ENCODE measurements at places on chromosomes 12 and 14.

GRCh38 chr14:52472728-52473127, 79.6 kb downstream of the TXNDC16 start:
- DNase-seq = no peak

DNA sequence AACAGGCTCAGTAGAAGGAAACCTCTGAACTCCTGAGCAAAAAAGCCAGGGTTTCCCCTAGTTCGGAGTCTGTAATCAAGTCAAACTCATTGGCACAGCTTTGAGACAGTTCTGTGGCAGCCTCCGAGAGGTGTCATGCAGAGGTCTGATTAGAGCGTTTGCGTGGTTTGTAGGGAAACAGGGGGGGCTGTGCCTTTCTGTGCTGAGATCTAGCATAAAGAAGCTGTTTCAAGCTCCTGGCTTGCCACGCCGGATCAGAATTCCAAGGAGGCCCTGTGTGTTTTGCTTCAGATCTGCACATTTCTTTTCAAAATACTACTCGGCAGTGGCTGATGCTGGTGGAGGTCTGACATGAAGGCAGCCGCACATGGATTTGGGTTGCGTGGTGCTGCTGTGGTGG, 1.7 kb downstream of the CABP1 start:
- DNase-seq = no peak

DNA sequence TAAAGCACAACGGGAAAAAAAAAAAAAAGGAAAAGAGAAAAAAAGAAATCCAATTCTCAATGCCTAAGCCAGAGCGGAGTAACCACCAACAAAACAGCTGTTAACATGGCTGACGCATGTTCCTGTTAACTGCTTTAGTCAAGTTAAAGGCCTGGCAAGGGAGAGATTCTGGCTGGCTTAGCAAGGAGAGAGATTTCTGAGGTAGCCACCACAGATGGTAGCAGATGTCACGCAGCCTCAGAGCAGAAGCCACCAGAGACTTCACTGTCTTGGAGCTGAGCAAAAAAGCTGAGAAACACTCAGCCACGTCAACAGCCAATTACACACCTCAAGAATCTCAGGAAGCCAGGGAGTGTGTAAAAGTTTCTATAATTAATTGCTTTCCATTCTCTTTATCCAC, 87.1 kb downstream of the TMCC3 start:
- DNase-seq = no peak

DNA sequence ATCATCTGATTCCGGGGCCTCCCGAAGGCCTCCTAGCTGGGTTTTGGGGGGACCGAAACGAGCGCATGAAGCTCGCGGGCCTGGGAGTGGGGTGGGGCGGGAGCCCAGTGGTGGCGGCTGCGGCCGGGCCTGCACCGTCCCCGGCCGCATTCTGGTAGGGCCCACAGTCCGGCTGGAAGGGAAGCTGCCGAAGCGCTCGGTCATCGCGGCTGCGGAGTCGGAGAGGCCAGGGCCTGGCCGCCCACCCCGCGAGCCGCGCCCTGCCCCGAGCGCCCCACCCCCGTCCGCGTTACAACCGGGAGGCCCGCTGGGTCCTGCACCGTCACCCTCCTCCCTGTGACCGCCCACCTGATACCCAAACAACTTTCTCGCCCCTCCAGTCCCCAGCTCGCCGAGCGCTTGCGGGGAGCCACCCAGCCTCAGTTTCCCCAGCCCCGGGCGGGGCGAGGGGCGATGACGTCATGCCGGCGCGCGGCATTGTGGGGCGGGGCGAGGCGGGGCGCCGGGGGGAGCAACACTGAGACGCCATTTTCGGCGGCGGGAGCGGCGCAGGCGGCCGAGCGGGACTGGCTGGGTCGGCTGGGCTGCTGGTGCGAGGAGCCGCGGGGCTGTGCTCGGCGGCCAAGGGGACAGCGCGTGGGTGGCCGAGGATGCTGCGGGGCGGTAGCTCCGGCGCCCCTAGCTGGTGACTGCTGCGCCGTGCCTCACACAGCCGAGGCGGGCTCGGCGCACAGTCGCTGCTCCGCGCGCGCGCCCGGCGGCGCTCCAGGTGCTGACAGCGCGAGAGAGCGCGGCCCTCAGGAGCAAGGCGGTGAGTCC, at the start of gene KLC1:
KLC1 (plus strand) TSS at position 528 of the 819 bp plus-strand sequence. CDS start 25,354 bp downstream, outside the sequence.
- peak; percentile 92 for DNase-seq

DNA sequence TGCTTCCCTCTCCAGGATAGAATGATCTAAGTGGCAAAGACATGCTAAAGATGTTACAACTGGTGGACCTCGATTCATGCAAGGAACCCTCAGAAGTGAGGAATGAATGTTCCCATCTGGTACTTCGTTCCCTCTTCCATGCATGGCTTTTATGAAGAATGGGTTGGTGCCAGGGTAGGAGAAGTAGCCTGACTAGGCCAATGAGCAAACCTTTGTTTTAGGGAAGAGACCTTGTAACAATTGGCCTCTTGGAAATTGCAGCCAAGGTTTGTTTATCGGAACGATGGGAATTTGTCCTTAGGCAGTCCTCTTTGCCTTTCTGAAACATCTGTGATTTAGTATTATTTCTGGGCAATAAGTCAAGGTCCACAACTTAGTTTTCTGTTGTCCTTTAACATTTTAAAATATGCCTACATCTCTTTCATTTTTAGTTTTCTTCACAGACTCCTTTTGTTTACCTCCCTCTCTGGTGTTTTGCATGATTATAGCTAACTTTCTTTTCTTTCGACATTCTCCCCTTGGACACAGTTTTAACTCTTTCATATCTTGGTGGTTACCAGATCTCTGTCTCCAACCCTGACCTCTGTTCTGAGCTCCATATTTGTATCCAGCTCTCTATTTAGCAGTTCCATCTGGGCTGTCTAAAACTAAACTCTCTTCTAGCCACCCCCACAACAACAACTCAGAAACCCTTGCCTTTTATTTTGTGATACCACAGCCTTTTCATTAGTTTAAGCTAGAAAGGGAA, 70.0 kb downstream of the DIP2B start:
- DNase-seq = no peak

DNA sequence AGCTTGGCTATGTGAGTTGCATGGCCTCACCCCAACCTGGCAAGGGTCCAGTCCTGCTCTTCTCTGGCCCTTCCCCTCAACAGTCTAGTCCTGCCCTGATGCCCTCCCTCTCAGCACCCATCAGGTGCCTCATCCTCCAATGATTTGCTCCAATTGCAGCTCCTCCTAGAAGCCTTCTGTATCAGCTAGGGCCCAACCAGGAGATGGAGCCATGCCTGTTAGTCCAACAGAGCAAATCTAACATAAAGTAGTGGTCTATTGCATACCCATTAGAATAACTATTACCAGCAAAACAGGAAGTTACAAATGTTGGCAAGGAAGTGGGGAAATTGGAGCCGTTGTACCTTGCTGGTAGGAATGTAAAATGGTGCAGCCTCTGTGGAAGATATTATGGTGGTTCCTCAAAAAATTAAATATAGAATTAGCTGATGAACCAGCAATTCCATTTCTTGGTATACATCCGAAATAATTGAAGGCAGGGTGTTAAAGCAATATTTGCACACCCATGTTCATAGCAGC, 163.5 kb downstream of the VRK1 start:
- no peak for DNase-seq

DNA sequence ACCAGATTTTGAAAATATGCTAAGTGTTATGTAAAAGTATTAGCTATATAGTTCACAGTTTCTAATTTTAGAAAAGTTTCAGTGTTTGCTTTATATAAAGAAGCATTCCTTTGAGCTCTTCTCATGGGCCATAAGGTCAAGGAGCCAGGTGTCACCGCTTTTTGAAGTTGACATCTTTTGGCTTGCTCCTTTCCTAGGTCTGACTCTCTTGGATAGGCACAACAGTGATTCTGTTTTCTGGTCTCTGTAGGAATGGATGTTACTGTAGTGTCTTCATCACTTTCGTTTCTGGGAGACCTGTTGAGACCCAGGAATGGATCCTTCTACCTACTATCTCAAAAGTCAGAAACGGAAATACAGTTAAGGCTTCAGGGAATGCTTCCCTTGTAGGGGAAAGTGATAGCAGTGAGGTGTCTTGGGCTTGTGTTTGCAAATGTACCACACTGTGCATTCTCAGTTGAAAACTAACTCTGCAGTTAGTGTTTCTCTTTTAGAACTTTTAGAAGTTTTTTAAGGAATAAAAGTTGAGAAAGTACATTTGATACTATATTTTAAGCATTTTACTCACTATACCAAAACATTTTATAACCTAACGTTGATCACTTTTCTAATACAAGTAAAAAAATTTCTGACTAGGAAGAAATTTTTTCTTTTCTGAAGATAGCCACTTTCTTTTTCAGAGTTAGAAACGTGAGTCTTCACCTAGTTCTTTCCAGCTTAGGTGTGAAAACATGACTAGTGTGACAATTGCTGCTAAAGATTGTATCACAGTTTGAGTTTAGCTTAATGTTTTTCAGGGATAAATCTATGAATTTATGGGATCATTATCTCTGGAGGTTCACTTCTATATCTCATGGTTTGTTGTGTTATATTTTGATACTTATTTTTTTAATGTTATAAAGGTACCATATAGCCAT, 20.8 kb downstream of the VRK1 start:
- no peak for DNase-seq

GRCh38 chr14:77187649-77188012, 6.0 kb downstream of the TMEM63C start:
- DNase-seq = no peak

DNA sequence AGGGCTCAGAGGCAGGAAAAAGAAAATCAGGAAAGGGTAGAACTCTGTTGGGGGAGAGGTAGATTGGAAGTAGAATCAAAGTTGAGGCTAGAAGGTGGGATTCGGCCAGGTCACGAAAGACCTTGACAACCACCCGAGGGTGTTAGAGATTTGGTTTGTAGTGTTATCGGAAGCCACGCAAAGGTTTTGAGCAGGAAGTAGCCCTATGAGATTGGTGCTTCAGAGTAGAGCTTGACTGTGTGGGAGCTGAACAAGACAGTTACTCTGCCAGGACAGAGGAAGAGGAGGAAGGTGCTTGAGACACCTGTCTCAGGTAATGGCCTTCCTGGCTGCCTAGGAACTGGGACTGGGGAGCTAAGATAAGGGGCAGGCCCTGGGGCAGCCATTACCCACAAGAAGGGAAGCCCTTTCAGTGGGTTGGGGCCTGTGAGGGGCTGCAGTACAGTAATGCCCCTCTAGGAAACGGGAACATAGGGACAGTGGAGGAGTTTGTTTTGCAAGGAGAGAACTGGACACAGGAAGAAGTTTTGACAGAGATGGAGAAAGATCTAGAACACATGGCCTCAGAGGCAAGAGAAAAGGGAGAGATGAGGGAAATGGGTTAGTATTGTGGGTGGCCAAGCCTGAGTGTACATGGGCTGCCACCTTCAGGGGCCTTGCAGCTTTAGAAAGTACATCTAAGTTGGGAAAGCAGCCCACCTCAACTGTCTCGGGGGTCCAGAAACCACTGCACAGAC, 73.5 kb downstream of the RIN3 start:
- peak; percentile 29 for DNase-seq

DNA sequence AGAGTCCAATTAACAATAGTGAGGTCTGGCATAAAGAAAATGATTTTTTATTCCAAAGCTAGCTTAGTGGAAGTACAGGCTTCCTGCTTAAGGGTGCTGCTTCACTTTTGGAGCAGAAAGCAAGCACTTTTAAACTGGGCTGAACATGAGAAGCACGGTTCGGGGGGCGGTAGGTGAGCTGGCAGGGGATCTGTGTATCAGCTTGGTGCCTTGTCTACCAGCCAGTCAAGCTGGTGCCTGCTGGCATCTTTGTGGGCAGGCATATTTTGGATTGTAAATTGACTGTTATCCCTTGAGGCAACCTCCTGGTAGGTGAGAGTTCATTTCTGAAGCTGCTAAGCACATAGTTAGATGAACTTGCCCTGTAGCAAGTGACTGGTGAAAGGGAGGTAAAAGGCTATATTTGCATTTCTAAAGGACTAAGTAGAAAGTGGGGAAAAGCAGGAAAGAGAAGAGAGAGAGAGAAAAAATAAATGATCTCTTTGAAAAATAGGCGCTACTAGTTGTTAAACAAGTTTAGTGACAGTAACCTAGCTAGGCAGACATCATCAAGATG, 121.1 kb upstream of the SYT10 start:
- DNase-seq = no peak
